Fibroblast of skin of right biceps (primary cell): ENCODE measurements at places on chromosomes 4 and X.

DNA sequence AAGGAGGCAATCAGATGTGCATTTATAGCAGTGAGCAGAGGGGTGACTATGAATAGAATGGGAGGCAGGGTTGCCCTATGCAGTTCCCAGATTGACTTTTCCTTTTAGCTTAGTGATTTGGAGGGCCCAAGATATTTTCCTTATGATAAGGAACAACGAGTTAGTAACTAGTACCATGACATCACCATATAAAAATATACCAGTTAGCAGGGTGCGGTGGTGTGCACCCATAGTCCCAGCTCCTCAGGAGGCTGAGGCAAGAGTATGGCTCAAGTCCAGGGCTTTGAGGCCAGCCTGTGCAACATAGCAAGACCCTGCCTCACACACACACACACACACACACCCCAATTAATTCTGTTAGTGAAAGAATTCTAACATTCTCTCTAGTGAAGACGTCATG, 53.0 kb downstream of the IL13RA2 start:
- DNase-seq: peak; percentile 0

- peak; percentile 63 for DNase-seq
These were observed at the start of gene SULT1B1 for GRCh38 chr4:69760455-69760854. Gene SULT1B1, minus strand, starts transcription at chr4:69760620. Its CDS starts 5,403 bp downstream, at chr4:69755217.

DNA sequence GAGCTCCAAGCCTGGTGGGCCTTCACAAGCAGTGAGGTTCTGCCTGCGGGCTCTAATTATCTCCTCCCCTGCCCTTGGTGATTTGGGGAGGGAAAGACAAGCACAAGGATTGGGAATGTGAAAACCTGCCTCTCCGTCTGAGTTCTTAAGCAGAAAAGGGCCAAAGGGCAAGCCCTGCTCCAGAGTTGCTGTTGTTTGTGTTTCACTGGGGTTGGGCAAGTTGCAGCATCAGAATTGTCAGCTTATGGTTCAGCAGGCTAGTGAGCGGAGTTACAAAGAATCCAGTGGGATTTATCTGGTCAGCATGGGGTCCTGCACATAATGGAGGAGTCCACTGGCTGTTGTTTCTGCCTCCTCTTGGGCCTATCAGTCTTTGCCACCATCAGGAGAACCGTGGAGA, 60.5 kb downstream of the NHS start:
- DNase-seq: no peak

DNA sequence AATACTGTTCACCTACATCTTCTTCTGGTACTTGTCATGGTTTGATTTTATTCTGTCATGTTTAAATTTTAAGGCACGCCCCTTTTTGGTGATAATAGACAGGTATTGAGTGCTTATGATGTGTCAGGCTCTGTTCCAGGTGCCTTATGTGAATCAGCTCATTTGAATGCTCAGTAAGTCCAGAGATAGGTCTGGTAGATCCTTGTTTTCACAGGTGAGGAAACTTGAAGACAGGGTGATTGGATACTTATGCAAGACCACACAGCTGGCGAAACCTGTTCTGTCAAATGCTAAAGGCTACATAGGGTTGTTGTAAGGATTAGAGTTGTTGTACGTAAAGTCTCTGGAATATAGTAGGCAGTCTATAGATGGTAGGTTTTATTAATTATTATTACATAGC, 9.6 kb upstream of the SLC25A14 start:
- no peak for DNase-seq

GRCh38 chrX:35786271-35786670, 11.9 kb upstream of the MAGEB16 start:
- no peak for DNase-seq

GRCh38 chr4:8600686-8601085, 8.1 kb downstream of the CPZ start:
- no peak for DNase-seq

GRCh38 chr4:141455651-141456050, 180.7 kb upstream of the IL15 start:
- peak; percentile 13 for DNase-seq

DNA sequence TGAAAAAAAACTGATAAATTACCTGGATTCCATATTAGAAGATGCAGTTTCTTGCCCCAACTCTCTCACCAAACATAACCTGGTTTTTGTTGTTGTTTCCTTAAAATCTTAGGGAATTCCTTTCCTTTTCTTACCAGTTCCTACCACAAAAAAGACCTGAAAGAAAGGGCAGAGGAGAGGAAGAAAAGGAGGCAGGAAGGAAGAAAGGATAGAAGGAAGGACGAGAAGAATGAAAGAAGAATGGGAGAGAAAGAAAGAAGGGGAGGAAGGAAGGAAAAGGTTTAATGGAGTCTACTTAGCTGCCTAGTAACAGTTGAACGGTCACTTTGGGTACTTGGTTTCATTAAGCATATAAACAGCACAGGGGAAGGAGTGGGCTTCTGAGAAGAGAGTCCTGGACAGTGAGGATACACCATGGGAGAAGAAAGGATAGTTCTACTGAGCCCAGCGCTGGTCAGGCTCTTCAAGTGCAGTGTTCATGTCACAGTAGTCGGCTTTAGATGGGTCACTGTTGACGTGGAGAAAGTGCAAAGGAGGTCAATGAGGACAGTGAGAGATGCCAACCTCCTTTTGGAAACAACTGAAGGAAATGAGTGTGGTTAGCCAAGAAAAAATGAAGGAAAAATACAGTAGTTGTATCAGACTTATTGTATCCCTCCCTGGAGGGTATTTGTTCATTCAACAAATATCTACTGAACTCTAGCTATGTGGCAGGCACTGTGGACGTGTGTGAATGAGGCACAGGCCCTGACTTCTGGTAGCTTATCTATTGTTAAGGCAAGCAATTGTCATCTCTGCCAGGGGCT, 1.1 kb upstream of the CHIC2 start:
- DNase-seq: peak; percentile 55

DNA sequence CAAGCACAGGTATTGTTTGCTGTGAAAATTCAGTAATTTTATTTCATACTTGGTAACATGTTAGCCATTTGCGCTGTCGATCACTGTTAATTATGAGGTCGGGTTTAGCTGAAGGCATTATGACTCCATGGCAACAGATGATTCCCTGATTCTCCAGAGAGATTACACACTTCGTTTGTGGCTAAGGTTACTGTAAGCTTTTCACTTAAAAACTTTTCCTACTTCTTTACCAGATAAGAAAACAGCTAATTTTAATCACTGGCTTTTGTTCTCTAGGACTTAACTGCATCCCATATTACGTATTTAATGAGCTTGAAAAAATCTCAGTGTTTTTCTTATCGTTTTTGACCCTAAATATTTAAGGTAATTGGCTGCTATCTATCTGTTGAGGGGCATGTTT, 2.1 kb downstream of the GSTCD start:
- DNase-seq: peak; percentile 7

- DNase-seq: no peak
These were observed 90.7 kb downstream of the RTL9 start for GRCh38 chrX:110449312-110449711.

DNA sequence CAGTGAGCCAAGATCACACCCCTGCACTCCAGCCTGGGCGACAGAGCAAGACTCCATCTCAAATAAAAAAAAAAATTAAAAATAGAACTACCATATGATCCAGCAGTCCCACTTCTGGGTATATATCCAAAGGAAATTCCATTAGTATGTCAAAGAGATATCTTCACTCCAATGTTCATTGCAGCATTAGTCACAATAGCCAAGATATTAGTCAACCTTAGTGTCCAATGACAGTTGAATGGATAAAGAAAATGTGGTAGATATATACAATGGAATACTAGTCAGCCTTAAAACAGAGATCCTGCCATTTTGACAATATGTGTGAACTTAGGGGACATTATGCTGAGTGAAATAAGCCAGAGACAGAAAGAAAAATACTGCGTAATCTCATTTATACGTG, 49.4 kb downstream of the C4orf46 start:
- DNase-seq: peak; percentile 31

GRCh38 chr4:61619528-61619927, 419.4 kb downstream of the ADGRL3 start:
- no peak for DNase-seq

DNA sequence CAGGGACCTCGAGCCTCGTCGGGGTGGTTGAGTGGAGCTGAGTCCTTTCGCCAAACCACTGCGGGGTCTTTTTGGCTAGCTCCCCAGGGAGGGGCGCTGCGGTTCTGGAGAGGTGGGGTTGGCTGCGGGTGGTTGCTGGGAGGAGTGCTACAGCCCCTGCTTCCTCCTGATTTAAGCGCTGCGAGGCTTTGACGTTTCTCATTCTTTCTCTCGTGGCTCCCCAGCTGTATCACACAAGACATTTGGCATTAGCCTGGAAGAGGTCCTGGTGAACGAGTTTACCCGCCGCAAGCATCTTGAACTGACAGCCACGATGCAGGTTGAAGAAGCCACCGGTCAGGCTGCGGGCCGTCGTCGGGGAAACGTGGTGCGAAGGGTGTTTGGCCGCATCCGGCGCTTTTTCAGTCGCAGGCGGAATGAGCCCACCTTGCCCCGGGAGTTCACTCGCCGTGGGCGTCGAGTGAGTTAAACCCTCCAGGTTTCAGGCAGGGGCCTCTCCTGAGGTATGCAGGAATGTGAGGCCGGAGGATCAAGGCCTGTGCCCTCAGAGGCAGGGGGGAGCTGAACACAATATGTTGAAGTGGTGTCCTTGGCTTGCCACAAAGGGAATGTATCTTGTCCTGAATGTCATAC, 25.5 kb downstream of the ARHGAP36 start:
- DNase-seq: no peak

DNA sequence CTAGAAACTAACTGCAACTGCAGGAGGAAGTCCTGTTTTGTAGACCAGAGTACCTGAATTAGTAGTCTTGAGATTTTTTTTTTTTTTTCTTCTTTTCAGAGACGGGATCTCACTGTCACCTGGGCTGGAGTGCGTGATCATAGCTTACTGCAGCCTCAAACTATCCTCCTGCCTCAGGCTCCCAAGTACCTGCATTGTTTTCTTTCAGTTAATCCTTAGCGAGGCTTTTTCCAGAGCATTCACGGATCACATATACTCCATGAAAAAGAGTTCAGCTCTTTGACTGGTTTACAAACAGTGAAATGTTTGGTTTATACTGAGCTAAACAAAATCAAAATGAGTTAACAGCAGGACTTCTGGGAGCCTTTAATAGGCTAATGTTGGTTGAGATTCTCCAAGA, 45.8 kb downstream of the KLHL15 start:
- no peak for DNase-seq

- DNase-seq: no peak
These were observed 76.4 kb upstream of the MYOZ2 start for GRCh38 chr4:119059221-119059620.

DNA sequence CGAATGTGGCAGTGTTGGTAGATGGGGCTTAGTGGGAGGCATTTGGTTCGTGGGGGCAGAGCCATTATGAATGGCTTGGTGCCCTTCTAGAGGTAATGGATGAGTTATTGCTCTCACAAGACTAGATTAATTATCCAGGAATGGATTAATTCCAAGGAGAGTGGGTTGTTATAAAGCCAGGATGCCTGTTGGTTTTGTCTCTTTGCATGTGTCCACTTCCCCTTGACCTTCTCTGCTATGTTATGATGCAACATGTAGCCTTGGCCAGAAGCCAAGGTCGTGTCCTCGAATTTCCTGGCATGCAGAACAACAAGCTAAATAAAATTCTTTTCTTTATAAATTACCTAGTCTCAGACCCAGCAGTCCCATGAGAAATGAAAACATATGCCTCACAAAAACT, 111.2 kb upstream of the PLS3 start:
- peak; percentile 19 for DNase-seq

DNA sequence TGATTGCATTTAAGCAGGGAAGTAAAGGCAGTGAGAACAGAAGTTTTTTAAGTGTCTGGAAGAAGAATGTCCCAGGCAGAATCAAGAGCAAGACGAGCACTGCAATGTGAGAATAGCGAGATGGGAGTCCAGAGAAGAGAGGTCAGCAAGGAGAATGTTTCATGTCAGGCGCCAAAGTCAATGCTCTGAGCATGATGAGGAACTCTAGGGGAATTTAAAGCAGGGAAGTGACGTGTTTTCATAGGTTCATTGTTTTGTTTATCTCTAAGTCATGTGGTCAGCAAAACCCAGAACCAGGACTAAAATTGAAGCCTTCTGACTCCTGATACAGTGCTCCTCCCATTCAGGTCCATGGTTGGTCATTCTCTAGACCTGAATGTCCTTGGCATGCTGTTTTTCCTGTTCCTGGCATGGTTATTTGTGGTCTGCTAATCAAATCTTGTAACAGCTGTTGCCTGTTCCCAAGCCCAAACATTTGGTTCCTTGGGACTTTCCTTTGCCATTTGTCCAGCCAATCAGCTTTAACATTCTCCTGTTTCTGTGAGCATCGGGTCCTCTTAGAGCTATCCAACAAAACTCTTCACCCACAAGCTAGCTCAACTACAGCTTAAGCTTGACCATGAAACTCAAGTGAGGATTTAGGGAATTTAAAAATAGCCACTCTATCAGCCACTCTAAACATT, 37.7 kb downstream of the PTCHD1 start:
- DNase-seq: no peak

DNA sequence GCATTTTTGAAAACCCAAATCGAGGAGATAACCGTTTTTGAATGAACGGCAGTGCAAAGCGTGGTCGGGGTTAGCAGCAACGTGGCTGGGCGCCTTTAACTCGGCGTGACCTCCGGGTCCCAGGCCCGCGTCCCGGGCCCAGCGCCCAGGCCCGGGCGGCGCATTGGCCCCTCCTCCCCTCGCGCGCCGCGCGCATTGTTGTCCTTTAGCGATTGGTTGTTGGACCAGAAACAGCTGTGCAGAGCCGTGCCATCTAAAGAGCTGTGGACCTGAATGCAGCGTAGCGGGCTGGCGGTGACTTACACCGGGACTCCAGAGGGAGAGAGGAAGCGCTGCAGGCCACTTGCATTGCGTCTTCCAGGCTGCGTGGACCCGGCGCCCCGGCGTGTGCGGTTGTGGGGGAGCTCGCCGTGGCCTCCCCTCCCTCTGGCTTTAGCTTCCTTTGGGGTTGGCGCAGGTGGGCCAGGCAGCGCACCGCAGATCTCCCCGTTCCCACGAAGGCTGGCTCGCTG, at the start of gene STOX2:
TSS of gene STOX2 (plus strand) at position 227 of the 512 bp plus-strand sequence. CDS start 1,484 bp downstream, outside the sequence.
- peak; percentile 51 for DNase-seq

DNA sequence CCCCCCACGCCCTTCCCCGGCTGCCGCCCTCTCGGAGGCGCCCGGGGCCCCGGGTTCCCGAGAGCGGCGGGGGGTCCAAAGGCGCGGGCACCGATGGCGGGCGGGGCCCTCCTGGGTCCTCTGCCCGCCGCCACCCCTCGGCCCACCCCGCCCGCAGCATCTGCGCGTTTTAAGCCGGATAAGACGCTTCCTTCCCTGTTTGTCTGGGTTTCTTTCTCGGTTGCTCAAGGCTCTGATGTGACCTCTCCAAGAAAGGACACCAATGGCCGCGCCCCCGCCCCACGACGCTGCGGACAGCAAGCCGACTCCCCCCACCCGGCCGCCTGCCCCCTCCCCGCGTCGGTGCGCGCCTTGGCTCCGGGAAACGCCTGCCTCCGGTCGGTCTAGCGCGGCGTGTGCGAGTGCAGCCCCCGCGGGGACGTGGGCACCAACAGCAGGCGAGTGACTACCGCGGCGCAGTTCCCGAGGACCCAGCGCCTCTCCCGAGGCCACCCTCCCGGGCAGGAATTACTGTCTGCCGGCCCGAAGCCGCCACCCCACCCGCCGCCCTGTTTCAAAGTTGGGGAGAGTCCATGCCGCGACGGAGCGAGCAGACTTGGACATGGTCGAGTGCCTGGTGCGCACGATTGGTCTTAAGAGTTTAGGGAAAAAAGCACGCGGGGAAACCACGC, 21.1 kb upstream of the HMX1 start:
- no peak for DNase-seq
